Occipital lobe (tissue), 3 donors: ENCODE measurements at places on chromosomes 1 and 21.

DNA sequence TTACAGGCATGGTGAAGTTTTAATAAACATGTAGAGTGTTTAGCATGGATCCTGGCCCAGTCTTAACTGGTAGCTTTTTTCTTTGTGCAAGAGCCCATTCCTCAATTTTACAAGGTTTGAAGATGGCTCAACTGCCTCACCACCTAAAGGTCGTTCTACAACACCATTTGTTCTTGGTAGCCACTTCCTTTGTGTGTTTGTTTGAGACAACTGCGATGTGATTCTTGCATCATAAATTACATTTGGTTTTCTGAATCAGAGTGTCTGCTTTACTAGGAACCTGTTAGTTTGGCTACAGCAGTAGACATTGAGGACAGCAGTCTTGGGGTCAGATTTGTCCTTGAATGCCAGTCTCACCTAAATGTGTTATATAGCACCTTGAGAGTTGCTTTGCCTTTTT, 3.3 kb downstream of the PLEKHM2 start:
- DNase-seq, result no peak

DNA sequence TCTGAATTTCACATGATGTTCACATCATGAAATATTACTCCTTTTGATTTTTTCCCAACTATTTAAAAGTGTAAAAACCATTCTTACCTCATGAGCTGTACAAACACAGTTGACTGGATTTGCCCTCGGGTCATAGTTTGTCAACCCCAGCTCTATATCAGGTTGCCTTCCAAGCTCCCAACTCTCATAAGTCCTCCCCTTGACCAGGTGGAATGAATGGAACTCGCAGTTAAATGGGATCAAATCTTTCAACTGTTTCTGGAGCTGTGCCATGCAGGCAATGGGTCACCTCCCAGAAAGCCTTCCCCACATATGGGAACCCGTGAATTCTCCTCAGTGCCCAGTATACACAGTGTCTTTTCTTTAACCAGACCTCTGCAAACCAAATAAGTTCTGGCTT, 169.8 kb upstream of the FOXD3 start:
- DNase-seq, result no peak

- DNase-seq, result no peak
Observed at GRCh38 chr1:14555091-14555490, 43.4 kb upstream of the KAZN start.

DNA sequence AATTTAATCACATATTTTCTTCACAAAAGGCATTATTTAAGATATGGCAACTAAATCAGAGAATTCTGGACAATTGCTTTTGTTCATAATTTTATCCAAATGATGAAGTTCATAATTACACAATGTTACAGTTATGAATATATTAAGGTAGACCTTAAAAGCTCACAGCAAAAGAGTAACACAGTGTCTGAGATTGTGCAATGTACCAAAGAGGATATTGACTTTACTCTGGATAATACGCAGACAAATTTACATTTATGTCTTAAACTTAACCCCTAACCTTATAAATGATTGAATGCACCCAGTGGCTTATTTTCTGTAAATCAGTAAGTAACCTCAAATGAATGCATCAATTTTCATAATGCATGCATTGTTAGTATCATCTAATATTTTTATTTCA, 216.2 kb upstream of the SAMSN1 start:
- no peak for DNase-seq

DNA sequence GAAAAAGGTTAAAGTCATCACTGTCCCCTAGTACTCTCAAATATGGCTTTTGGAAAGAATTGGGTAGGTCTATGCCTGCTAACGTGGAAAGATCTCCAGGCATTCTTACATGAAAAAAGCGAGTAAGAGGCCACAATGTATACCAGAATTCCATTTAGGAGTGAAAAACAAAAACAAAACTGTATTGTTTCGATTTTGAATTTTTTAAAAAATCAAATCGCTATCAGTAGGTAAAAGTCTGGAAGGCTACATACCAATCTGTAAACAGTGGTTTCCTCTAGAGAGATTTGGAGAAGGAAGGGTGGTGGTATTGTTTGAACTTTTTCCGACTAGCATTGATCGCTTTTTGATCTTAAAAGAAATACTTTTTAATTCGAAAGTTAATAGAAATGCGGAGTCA, 55.9 kb downstream of the RRAGC start:
- DNase-seq, result no peak

GRCh38 chr1:156848461-156849150, 10.3 kb downstream of the INSRR start:
- no peak for DNase-seq

DNA sequence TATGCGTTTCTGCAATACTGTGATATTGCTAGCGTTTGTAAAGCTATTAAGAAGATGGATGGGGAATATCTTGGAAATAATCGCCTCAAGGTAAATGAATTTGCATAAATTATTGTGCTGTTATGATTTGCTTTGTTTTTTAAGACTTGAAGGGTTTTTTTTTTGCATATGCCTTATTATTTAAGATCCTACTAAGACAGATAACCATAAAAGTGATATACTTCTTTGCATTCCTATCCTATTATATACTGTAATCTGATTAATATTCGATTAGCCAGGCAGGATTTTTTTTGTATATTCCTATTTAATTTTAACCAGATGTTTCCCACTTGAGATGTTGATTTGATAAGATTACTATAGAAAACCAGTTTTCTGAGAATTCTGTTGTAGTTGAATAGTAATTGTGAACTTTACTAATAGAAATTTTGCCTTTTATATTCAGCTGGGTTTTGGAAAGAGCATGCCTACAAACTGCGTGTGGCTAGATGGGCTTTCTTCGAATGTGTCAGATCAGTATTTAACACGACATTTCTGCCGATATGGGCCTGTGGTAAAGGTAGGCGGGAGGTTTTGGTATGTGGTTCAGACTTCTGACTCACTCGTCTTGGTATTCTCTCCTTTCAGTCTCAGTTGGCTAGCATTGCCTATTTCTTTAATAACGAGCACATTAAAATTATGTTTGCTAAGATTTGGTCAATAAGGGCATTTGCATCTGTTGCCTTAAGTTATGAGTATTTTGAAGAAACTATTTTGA, 56.8 kb downstream of the ZBTB17 start:
- DNase-seq, result no peak
